MV-4-11 (cell line): ENCODE measurements at places on chromosomes 3 and 15.

DNA sequence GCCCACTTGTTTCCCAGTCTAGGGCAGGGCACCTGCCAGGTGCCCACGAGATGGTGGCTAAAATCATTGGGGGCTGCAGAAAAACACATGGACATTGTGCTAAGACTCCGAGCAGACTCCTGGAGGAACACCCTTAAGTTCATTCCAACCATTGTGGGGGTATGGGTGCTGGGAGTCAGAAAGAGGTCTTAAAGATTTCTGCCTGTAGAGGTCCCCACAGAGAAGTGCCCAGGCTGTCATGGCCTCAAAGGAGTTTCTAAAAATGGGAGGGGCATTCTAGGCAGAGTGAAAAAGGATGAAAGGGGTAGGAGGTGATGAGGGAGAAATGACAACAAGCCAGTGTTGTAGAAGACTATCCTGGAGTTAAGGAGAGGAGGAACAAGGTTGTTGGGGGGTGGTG is 17.1 kb downstream of the RBP1 start:
- no peak for DNase-seq

DNA sequence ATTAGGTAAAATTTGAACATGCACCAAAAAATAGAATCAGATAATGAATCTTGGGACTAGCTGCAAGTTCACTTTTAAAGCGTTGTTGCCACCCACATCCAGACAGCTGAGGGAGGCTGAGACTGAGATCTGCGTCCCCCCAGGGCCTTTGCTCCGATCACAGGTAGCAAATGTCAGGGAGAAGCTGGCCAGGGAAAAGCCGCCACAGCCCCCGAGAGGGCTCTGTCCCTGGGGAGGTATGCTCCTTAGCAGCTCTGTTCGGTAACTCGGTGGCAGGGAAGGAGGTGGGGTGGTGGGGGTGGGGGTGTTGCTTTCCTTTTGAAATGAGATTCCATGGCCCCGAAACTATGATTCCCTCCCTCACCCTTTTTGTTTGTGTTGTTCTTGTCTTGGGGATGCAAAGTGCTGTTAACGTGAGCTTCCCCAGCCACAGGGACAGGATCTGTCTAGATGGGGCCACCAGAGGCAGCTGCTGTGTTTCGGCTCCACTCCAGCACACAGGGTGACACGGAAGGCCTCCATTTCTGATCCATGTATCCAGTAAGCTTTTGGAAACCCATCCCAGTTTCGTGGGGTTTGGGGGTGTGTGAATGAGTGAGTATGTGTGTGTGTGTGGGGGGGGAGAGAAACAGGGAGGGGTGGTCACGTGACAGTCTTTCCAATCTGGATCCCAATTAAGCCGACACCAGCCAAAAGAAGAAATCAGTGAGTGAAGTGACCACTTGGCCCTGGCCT is 1.1 kb upstream of the MINAR1 start:
- no peak for DNase-seq

- DNase-seq, result peak; percentile 50
These were observed 173.0 kb upstream of the FRMD4B start for GRCh38 chr3:69558912-69559311.

DNA sequence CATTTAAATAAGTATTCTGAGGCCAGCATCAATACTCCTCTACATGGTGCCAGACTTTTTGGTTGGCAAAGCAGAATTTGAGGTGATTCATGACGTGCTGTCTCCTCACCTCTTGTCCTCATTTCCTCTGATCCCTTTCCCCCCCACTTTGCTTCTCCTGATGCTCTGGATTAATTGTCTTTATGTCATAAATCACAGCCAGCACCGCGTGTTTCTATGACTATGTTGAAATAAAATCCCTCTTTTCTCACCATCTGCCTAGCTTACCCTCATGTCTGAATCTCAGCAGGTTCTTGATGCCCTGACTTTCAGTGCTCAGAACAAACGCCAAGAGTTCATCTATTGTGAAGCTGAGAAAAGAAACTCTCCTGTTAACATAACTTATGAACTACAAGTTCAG is 19.7 kb upstream of the PTPRG start:
- no peak for DNase-seq

DNA sequence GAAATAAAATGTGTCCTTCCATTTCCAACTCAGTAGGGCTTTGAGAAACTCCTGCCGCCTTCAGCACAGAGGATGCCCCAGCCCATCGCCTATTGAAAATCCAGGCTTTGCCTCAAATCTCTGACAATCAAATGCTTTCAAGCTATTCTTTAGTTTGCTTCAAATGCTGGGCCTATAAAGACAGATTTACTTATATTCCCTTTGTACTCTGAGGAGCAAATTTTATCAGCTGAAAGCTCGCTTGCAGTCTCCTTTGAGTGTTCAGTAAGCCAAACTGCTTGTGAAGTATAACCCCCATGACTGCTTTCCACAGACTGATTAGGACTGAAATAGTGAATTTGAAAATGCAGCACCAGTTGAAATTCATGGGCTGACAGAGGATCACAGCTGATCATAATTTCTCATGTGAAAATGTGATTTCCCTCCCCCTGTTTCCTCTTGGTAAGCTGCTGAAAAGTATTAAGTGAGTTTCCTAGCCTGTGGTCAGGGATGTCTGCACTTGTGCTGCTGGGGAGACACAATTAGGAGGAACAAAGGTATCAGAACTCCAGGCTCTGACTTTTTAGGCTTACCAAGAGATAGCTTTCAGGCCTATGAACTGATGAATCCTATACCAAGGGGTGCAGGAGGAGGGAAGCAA is 563.4 kb upstream of the TGFBR2 start:
- DNase-seq, result no peak

DNA sequence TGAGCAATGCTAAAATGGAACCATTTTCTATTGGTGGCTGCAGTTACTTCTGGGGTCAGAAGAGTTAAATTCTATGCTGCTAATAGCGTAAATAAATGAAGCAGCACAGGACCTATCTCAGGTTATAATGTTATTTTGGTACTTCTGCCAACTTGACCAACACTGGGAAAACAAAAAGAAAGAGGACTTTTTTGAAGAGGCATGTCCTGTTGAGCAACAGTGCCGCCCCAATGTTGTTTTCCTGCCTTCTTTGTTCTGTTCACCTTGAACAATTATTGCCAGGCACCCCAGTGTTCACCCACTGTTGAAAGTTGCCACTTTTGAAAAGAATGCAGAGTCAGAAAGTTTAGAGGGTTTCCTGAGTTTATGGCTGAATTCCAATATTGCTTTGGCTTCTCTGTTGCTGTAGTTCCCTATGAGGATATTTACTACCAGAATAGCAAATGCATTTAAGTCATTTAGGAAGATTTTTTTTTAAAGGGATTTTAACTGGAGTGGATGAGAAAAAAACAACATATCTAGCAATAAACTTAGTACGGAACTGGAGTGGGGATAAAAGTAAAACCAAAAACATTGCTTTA is 679.0 kb upstream of the DPPA4 start:
- DNase-seq, result no peak

- DNase-seq, result no peak
These were observed 265.3 kb upstream of the POU1F1 start for GRCh38 chr3:87541723-87542122.

GRCh38 chr3:177145954-177146353 is 51.3 kb downstream of the TBL1XR1 start:
- DNase-seq, result no peak

- DNase-seq, result peak; percentile 77
These were observed 28.8 kb downstream of the LYSMD4 start for GRCh38 chr15:99704444-99704838.

- no peak for DNase-seq
These were observed 13.0 kb downstream of the GPR160 start for GRCh38 chr3:170050753-170051152.

- peak; percentile 3 for DNase-seq
These were observed 131.6 kb downstream of the TPRA1 start for GRCh38 chr3:127458696-127459604.

- peak; percentile 57 for DNase-seq
These were observed 68.7 kb downstream of the AAGAB start for GRCh38 chr15:67185621-67186225.
